AG04450 (cell line): ENCODE measurements at places on chromosomes 1 and 21. TPM values are rescaled to one million over a fixed set of nuclear protein-coding genes. Genes with fewer than 3 reads are reported as not detected.

Gene PTCH2
- polyA plus RNA-seq = 0.20 and 0.36 TPM in 2 replicates

Gene SLC5A9
- polyA plus RNA-seq = not detected in 2 replicates

Gene ANKRD45
- polyA plus RNA-seq = 0.17 and 0.29 TPM in 2 replicates

Gene CYP4X1
- polyA plus RNA-seq = not detected in 2 replicates

Gene OSCP1
- 7.9 and 8.1 TPM in 2 replicates for polyA plus RNA-seq

Gene INSRR
- polyA plus RNA-seq = not detected in 2 replicates

Gene TMPRSS2
- polyA plus RNA-seq = not detected in 2 replicates

Gene PDE9A
- polyA plus RNA-seq = 0.14 TPM in 1 of 2 replicates, not detected in the other

Gene SPATA45
- not detected in 2 replicates for polyA plus RNA-seq

Gene ALPL
- 1.8 and 3.0 TPM in 2 replicates for polyA plus RNA-seq

Gene TSPEAR
- not detected in 2 replicates for polyA plus RNA-seq

Gene TSPAN2
- 2.3 and 4.0 TPM in 2 replicates for polyA plus RNA-seq

Gene ARTN
- 0.21 TPM in 1 of 2 replicates, not detected in the other for polyA plus RNA-seq

Gene RAVER2
- polyA plus RNA-seq = 4.1 and 5.5 TPM in 2 replicates

Gene TNFRSF1B
- 5.9 and 6.2 TPM in 2 replicates for polyA plus RNA-seq

Gene CD34
- polyA plus RNA-seq = 0.11 and 0.14 TPM in 2 replicates

Gene KRTAP11-1
- polyA plus RNA-seq = not detected in 2 replicates

Gene TXNIP
- polyA plus RNA-seq = 156 and 229 TPM in 2 replicates

Gene TCP10L
- polyA plus RNA-seq = 0.12 and 0.19 TPM in 2 replicates

Gene GPR3
- 1.3 and 1.7 TPM in 2 replicates for polyA plus RNA-seq
